NCI-H82 (cell line): ENCODE measurements at places on chromosomes 11 and 22.

GRCh38 chr11:110098645-110099044 is 5.5 kb downstream of the ZC3H12C start:
- no peak for DNase-seq

GRCh38 chr22:35377735-35378134 is 3.2 kb upstream of the HMOX1 start:
- no peak for DNase-seq

GRCh38 chr11:112748713-112749543 is 212.3 kb upstream of the NCAM1 start:
- peak; percentile 95 for DNase-seq

DNA sequence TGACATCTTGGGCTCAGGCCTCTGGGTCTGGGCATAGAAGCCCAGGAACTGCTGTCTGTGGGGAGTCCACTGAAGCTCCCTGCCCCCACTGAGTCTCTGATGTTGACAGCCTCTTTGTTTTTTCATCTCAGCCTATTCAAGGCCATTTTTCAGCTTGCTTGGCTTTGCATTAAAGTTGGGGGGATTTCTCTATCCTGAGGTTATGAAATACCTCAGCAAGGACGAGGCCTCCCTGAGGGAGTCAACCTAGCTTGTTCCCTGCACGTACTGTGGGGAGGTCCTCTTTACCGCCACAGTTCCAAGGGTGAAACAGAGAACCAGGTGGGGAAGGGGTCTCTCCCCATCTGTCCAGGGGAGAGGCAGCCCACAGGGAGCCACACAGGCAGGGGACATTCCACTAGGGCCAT is 8.4 kb downstream of the KCNQ1OT1 start:
- no peak for DNase-seq

DNA sequence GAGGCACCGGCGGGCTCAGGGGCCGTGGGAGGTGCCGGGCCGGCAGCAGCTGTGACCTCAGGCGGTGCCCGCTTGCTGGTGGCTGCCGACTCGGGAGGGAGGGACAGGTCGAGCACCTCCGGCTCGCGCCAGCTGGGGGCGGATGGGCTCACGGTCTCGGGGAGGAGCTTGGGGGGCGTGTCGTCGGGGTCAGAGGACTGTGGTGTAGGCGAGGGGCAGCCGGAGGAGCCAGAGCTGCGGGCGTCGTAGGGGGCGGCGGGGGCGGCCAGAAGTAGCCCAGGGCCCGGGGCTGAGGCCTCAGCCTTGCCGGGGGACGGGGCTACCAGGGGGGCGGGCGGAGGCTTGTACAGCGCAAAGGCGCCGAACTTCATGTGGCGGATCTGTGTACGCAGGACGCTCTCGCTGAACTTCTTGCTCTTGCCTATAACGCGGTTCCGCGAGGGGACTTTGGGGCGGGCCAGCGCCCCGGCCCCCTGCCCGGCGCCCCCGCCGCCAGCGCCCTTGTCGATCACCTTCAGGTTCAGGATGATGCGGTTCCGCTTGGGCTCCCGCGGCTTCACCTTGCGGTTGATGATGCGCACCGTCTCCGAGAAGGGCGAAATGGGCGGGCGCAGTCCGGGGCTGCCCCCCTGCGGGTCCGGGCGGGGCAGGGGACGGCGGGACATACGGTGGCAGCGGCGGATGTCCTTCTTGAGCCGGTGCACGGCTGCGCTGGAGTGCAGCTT is 5.5 kb downstream of the CBX6 start:
- DNase-seq, result no peak

DNA sequence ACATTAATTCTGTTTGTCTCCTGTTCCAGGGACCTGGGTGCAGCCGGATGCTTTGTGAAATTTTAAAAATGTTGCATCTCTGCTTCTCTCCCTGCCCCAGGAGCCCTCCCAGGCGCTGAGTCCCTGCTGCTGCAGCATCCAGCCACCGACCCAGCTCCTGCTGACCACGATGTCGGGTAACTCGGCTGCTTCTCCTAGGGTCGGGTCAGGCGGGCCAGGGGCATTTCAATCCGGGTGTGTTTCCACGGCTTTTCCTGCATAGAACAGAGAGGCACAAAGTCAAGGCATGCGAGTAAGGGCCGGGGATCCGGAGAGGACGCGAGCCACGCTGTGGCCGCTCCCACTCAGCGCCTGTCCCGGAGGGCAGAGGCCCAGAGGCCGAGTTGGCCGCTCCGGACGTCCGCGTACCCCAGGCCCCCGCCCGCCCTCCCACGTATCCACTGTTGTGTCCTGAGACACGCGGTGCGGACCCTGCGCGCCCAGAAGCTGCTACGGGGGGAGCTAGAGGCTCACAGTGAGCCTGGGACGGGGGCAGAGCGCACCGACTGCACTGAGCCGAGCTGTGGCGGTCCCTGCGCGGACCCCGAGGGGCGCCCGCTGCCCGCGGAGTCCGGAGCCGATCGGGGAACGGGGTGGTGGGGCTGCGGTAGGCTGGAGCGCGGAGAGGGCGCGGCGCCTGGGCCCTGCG is at the start of gene POU2AF3:
TSS of gene POU2AF3 (plus strand) at position 134 of the 688 bp plus-strand sequence. CDS start at position 170, 36 bp downstream.
- DNase-seq, result no peak

- peak; percentile 26 for DNase-seq
Measured at GRCh38 chr22:29719899-29720645, at the start of gene CABP7. Gene CABP7, plus strand, starts transcription at chr22:29720003. Its CDS starts 422 bp downstream, at chr22:29720425.

- DNase-seq, result no peak
Measured at GRCh38 chr11:71446942-71447688, 1.1 kb downstream of the DHCR7 start.

- no peak for DNase-seq
Measured at GRCh38 chr11:66340596-66341501, 4.1 kb downstream of the BRMS1 start.

DNA sequence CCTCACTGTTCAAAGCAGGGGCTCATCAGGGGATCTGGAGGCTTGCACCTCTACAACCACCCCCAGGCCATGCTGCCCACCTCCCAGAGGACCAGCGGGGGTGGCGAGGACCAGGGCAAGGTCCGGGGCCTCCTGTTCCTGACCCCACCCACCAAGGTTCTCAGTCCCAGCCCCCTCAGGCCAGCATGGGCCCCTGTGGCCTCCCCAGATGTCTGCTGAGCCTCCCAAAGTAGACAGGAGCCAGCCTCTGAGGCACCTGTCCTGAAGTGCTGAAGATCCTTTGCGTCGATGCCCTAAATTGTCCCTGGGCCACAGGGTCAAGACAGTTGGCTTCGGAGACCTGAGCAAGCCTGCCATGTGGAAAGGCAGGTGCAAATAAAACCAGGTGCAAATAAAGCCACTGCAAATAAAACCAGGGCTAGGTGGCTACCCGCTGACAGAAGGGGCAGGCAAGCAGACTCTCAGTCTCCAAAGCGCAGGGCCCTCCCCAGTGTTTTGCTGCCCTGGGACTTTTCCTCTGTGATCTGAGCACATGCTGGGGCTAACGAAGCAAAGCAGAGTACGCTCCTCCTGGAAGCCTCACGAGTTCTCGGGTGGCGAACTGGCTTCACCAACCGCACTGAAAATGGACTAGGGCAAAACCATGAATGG is 22.4 kb upstream of the ARFGAP3 start:
- no peak for DNase-seq

DNA sequence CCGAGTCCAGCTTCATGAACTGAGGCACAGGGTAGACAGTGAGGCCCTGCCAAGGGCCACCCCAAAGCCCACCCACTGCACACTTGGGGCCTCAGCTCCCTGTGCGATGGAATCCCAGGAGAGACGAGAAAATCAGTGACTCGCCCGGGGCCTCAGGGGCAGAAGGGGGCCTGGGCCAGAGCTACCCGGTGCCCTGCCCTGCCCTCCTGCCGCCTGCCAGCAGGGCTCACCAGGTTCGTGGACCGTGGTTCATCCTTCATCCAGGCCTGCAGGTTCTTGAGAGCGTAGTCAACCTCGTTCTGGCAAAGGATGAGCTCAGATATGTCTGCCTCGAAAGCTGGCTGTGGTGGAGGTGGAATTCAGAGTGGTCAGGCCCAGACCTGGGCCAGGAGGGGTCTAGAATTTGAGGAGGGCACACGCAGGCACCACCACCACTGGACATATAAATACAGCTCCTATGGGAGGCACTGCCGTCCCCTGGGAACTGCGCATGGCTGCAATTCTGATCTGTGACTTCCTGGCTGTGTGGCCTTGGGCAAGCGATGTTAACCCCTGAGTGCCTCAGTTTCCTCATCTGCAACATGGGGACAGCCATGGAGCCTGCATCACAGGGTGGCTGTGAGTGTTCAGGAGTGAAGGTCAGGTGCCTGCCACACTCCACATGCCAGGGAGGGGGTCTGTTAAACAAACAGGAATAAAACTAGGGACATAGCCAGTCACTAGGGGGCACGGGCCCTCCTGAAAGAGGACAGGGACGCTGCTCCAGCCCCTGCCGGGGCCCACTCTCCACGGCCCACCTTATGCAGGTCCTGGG is 7.5 kb downstream of the ALDH3B2 start:
- DNase-seq, result no peak

- no peak for DNase-seq
Measured at GRCh38 chr11:130473795-130474377, 25.4 kb downstream of the ADAMTS15 start.
